ENCODE measurements at places on chromosomes 1 and 21.
A peak's percentile ranks its signal among the peaks of the same experiment; 100 is the strongest.

DNA sequence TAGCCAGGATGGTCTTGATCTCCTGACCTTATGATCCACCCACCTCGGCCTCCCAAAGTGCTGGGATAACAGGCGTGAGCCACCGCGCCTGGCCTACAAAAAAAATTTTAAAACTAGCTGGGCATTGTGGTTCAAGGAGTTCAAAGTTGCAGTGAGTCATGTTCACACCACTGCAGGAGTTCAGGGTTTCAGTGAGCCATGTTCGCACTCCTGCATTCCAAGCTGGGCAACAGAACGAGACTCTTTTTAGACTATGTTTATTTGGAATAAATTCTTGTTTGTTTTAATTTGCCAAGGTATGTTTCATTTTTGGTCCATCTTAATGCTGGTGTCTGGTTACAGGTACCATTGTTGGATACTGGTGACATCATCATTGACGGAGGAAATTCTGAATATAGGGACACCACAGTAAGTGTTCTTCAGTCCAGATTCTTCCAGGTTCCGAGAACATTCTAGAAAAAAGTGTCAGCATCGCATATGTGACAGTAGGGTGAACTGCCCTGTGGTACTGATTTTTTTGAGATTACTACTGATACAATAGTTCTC lies 3.9 kb downstream of the PGD start:
- peaks cover 37% of the 10 kb centered on the region for H3K36me3 ChIP-seq
- H3K4me1 ChIP-seq, result peaks cover 42% of the 10 kb centered on the region
- peak overlapping the region; percentile 91 for H3K27ac ChIP-seq
- no peaks in the 10 kb centered on the region for H3K27me3 ChIP-seq
- no peak for DNase-seq

DNA sequence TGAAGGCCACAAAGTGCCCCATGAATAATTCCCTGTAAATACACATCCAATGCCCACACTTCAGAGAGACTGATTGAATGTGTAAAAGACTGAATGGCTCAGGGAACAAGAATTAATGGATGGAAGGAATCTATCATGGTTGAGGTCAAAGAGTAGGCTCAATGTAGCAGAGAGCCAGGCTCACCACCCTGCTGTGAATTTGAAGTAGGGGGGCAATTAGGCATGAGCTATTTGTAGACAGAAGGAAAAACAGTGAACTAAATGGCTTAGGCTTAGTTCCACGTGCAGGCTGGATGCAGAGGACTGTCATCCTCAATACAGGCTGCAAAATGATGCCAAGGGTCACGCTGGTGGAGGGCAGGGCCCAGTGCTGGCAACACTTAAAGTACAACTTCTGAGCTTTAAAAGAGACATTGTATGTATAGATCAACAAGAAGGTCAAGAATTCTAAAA lies 22.9 kb upstream of the IGSF3 start:
- no peaks in the 10 kb centered on the region for H3K4me1 ChIP-seq
- H3K36me3 ChIP-seq, result no peaks in the 10 kb centered on the region
- no peak overlapping the region for H3K27ac ChIP-seq
- peaks cover 14% of the 10 kb centered on the region for H3K27me3 ChIP-seq
- no peak overlapping the region for H3K4me3 ChIP-seq

- no peak overlapping the region for H3K4me3 ChIP-seq
- peaks cover 7% of the 10 kb centered on the region for H3K4me1 ChIP-seq
- peak overlapping the region; percentile 5 for H3K27ac ChIP-seq
These were observed 101.5 kb upstream of the TLR5 start for GRCh38 chr1:223244366-223245103.

GRCh38 chr1:5552787-5553484 lies 439.3 kb downstream of the NPHP4 start:
- no peak for DNase-seq
- no peaks in the 10 kb centered on the region for H3K4me1 ChIP-seq
- H3K27ac ChIP-seq, result no peak overlapping the region
- H3K27me3 ChIP-seq, result peaks cover 43% of the 10 kb centered on the region
- no peaks in the 10 kb centered on the region for H3K36me3 ChIP-seq
- no peak overlapping the region for H3K4me3 ChIP-seq

GRCh38 chr1:98929437-98929836 lies 75.2 kb downstream of the PLPPR5 start:
- no peak for DNase-seq
- no peaks in the 10 kb centered on the region for H3K4me1 ChIP-seq
- no peak overlapping the region for H3K4me3 ChIP-seq

- H3K4me3 ChIP-seq, result no peak overlapping the region
- no peaks in the 10 kb centered on the region for H3K36me3 ChIP-seq
- H3K4me1 ChIP-seq, result no peaks in the 10 kb centered on the region
- DNase-seq, result no peak
- H3K27me3 ChIP-seq, result no peaks in the 10 kb centered on the region
- no peak overlapping the region for H3K27ac ChIP-seq
These were observed 74.9 kb upstream of the BEND5 start for GRCh38 chr1:48851638-48852037.

DNA sequence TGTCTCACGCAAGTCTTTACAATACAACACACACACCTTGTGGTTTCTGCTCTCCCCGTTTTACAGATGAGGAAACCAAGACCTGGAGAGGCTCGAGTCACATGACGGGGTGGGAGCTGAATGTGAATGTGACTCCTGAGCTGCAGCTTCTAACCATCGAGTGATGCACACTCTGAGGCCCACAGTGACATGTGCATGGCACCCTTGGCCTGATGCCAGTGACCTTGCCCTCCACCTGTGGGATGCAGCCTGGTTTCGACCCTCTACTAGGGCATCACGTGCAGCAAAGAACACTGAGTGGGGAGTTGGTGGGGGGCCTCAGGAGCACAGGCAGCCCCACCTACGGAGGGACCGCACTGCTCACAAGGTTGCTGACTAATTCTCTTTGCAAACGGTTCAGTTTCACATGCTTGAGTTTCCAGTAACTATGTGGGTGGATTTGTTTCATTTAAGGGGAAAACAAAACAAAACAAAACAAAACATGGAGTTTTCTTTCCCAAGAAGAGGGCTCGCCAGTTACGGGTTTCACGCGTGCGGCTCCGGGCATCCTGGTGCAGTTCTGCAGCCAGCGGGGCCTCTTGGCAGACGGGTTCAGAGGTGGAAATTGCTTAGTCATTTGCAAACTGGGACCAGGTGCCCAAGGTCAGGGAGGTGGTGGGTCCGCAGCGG lies 22.9 kb downstream of the SPSB1 start:
- H3K36me3 ChIP-seq, result no peaks in the 10 kb centered on the region
- H3K4me3 ChIP-seq, result peak overlapping the region; percentile 39
- peaks cover 16% of the 10 kb centered on the region for H3K27me3 ChIP-seq
- H3K27ac ChIP-seq, result peak overlapping the region; percentile 56

GRCh38 chr1:212561501-212561931 lies 47.0 kb upstream of the ATF3 start:
- H3K27me3 ChIP-seq, result peaks cover 3% of the 10 kb centered on the region
- H3K4me3 ChIP-seq, result no peak overlapping the region
- H3K4me1 ChIP-seq, result peaks cover 34% of the 10 kb centered on the region
- no peak overlapping the region for H3K27ac ChIP-seq
- peaks cover 4% of the 10 kb centered on the region for H3K36me3 ChIP-seq
- no peak for DNase-seq

- no peaks in the 10 kb centered on the region for H3K36me3 ChIP-seq
- no peaks in the 10 kb centered on the region for H3K27me3 ChIP-seq
- H3K4me3 ChIP-seq, result peak overlapping the region; percentile 58
- no peak overlapping the region for H3K27ac ChIP-seq
- peaks cover 9% of the 10 kb centered on the region for H3K4me1 ChIP-seq
These were observed 46.8 kb upstream of the SSBP3 start for GRCh38 chr1:54453022-54453421.

Data from natural killer cell treated with Interleukin-12 subunit alpha and Interleukin-12 subunit beta and Interleukin-15 and Interleukin-18, amount 100 ng/mL, for 72 hours (primary cell).